ENCODE measurements at places on chromosomes 3 and 15. TPM values are rescaled to one million over a fixed set of nuclear protein-coding genes. Genes with fewer than 3 reads are reported as not detected.

Gene UQCC5
- total RNA-seq: 22.8 TPM

Gene ALPK3
- 9.6 TPM for total RNA-seq

Gene CYFIP1
- total RNA-seq: 108 TPM

DNA sequence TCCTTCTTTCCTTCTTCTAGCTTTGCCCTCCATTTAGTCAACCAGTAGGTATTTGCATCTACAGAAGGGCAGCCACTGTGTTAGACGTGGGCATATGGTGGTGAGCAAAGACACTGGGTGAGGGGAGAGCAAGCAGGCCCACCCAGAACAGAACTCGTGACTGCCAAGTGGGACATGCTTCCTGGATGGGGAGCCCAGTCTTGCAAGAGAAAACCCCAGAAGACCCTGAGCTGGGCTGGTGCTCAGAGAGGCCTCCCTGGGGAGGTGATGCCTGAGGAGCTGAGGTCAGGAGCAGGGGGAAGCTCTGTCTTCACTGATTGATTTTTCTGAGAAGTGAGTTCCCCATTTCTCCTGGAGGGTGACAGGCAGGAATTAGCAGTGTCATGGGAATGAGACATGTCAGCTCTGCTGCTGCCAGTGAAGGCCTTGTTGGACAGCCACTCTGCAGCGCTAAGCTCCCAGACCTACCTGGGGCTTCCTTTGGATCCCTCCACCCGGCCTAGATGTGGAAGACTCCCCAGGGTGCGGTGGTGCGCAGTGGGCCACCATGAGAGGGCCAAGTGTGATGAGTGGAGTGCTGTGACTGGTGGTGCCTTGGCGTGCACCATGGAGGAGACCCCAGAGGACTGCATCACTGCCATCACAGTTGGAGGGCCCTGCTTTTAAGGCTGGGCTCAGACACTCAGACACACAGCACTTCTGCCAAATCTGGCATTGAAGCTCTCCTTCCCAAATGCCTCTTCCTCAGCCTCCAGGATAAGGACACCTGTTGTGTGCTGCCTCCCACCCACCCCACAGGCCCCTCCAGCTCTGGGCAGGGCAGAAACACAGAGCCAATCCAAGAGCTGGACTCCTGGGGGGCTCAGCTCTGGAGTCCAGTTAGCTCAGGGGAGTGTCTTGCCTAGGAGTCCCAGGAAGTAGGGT lies 40.0 kb upstream of the TOPBP1 start:
- peaks cover 7% of the 10 kb centered on the region for H3K27me3 ChIP-seq
- no peaks in the 10 kb centered on the region for H3K36me3 ChIP-seq
- DNase-seq: no peak
- H3K4me1 ChIP-seq: no peaks in the 10 kb centered on the region

DNA sequence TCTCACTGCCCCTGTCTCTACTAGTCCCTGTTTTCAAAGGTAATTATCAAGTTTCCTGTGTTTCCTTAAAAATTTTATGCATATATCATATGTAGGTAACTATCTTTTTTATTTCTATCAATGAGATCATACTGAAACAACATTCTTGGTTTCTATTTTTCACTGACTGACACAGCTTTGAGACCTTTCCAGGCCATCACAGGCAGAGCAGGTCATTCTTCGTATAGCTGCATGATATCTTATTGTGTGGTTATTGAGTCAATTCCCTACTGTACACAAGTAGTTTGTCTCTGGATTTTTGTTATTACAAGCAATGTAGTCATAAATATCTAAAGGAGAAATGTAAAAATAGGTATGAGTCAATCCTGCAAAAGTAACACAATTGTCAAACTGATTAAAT lies 169.6 kb downstream of the CFAP20DC start:
- H3K27me3 ChIP-seq: no peaks in the 10 kb centered on the region
- H3K27ac ChIP-seq: no peak overlapping the region
- H3K4me3 ChIP-seq: no peak overlapping the region
- DNase-seq: no peak

GRCh38 chr3:31402117-31402516 lies 130.6 kb upstream of the STT3B start:
- H3K36me3 ChIP-seq: no peaks in the 10 kb centered on the region
- DNase-seq: no peak
- H3K27me3 ChIP-seq: peaks cover 3% of the 10 kb centered on the region
- H3K4me3 ChIP-seq: no peak overlapping the region

DNA sequence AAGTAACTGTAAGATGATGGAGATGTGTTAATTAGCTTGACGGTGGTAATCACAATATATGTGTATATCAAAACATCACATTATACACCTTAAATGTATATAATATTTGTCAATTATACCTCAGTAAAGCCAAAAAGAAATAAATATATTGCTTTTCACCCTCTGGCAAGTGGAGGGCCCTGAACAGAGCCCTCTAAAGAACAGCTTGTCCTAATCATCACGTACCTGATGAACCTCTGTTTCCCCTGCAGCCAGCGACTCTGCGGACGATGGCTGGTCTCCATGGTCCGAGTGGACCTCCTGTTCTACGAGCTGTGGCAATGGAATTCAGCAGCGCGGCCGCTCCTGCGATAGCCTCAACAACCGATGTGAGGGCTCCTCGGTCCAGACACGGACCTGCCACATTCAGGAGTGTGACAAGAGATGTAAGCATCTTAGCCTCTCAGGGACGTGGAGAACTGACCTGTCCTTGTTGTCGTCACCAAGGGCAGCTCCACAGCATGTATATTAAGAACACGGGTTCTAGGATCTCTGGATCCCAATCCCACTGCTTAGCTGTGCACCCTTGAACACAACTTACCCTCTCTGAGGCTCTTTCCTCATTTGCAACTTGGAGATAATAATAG lies 6.3 kb downstream of the THBS1 start:
- no peak overlapping the region for H3K4me3 ChIP-seq
- no peak overlapping the region for H3K27ac ChIP-seq
- H3K4me1 ChIP-seq: peaks cover 13% of the 10 kb centered on the region
- H3K27me3 ChIP-seq: peaks cover 5% of the 10 kb centered on the region
- H3K36me3 ChIP-seq: peaks cover 40% of the 10 kb centered on the region

Data from type B pancreatic cell (in vitro differentiated cells).